Subcutaneous preadipocyte (primary cell): ENCODE measurements at places on chromosomes 2 and 18. TPM values are rescaled to one million over a fixed set of nuclear protein-coding genes. Genes with fewer than 3 reads are reported as not detected.

CCDC138 gene
- 4.8 and 9.4 TPM in 2 replicates for total RNA-seq

REG3A gene
- not detected in 2 replicates for total RNA-seq

CKAP2L gene
- total RNA-seq: 8.5 and 16.8 TPM in 2 replicates

DPYSL5 gene
- total RNA-seq: not detected in 2 replicates

FKBP7 gene
- 20.5 and 27.6 TPM in 2 replicates for total RNA-seq

ANKRD30BL gene
- total RNA-seq: not detected in 2 replicates

CNGA3 gene
- under 0.01 TPM in 2 replicates for total RNA-seq

KANSL1L gene
- total RNA-seq: 11.4 and 12.3 TPM in 2 replicates

PROM2 gene
- total RNA-seq: 0.20 and 0.37 TPM in 2 replicates

C1QL2 gene
- not detected in 2 replicates for total RNA-seq

MFSD6 gene
- total RNA-seq: 5.1 and 5.7 TPM in 2 replicates

ANKRD62 gene
- total RNA-seq: not detected in 2 replicates

UPP2 gene
- not detected in 2 replicates for total RNA-seq

DPP4 gene
- 214 and 266 TPM in 2 replicates for total RNA-seq

CCNYL1 gene
- 5.9 and 8.0 TPM in 2 replicates for total RNA-seq

CCDC178 gene
- not detected in 2 replicates for total RNA-seq

CHST10 gene
- 4.8 and 7.8 TPM in 2 replicates for total RNA-seq

STPG4 gene
- under 0.01 and 0.20 TPM in 2 replicates for total RNA-seq

GYPC gene
- 68.0 and 88.9 TPM in 2 replicates for total RNA-seq

SCN9A gene
- 0.37 and 0.78 TPM in 2 replicates for total RNA-seq

SLC5A7 gene
- not detected in 2 replicates for total RNA-seq

RRM2 gene
- 38.2 and 71.6 TPM in 2 replicates for total RNA-seq

CCL20 gene
- 1.1 and 1.2 TPM in 2 replicates for total RNA-seq

MERTK gene
- 0.37 and 0.39 TPM in 2 replicates for total RNA-seq

REG1B gene
- total RNA-seq: not detected in 2 replicates

DOK6 gene
- total RNA-seq: 0.37 TPM in 1 of 2 replicates, not detected in the other

ZNF521 gene
- total RNA-seq: 38.6 and 41.1 TPM in 2 replicates

ALK gene
- not detected in 2 replicates for total RNA-seq

ZC3H6 gene
- 2.7 and 4.0 TPM in 2 replicates for total RNA-seq

SIX3 gene
- under 0.01 and 0.39 TPM in 2 replicates for total RNA-seq

RFTN2 gene
- total RNA-seq: 2.5 and 4.4 TPM in 2 replicates

GPR35 gene
- total RNA-seq: under 0.01 and 0.20 TPM in 2 replicates

APOB gene
- under 0.01 TPM in 2 replicates for total RNA-seq

EML4 gene
- 29.8 and 54.5 TPM in 2 replicates for total RNA-seq

UGT1A3 gene
- total RNA-seq: not detected in 2 replicates

MDH1B gene
- 0.37 and 0.78 TPM in 2 replicates for total RNA-seq

SNRNP200 gene
- 37.1 and 47.3 TPM in 2 replicates for total RNA-seq

FOSL2 gene
- 39.7 and 47.5 TPM in 2 replicates for total RNA-seq

RPRM gene
- not detected in 2 replicates for total RNA-seq

GAREM2 gene
- total RNA-seq: 0.78 and 1.5 TPM in 2 replicates

TLX2 gene
- under 0.01 TPM in 1 of 2 replicates, not detected in the other for total RNA-seq

FBXO41 gene
- 1.6 and 1.8 TPM in 2 replicates for total RNA-seq

POTEI gene
- not detected in 2 replicates for total RNA-seq

HSPD1 gene
- total RNA-seq: 282 and 312 TPM in 2 replicates

SLC11A1 gene
- total RNA-seq: under 0.01 and 0.20 TPM in 2 replicates

STRADB gene
- 35.3 and 49.5 TPM in 2 replicates for total RNA-seq

CYP26B1 gene
- total RNA-seq: 2.5 and 6.6 TPM in 2 replicates

VSNL1 gene
- total RNA-seq: 0.20 TPM in 1 of 2 replicates, not detected in the other

ALLC gene
- not detected in 2 replicates for total RNA-seq

FOXD4L1 gene
- total RNA-seq: under 0.01 TPM in 1 of 2 replicates, not detected in the other

SMARCAL1 gene
- 9.6 and 17.6 TPM in 2 replicates for total RNA-seq

RPL37A gene
- total RNA-seq: 1,187 and 1,531 TPM in 2 replicates

ANKRD30B gene
- 0.20 TPM in 1 of 2 replicates, not detected in the other for total RNA-seq

FOXI3 gene
- total RNA-seq: not detected in 2 replicates

TTL gene
- 48.1 and 80.0 TPM in 2 replicates for total RNA-seq

CRYGC gene
- total RNA-seq: not detected in 2 replicates

C18orf32 gene
- total RNA-seq: 5.7 and 7.0 TPM in 2 replicates
